Activated CD4-positive, CD25-positive, alpha-beta regulatory T cell treated with anti-CD3 and anti-CD28 coated beads, Interleukin-2, amount 50 U/mL, for 72 hours (primary cell): ENCODE measurements at places on chromosomes 4 and X.

DNA sequence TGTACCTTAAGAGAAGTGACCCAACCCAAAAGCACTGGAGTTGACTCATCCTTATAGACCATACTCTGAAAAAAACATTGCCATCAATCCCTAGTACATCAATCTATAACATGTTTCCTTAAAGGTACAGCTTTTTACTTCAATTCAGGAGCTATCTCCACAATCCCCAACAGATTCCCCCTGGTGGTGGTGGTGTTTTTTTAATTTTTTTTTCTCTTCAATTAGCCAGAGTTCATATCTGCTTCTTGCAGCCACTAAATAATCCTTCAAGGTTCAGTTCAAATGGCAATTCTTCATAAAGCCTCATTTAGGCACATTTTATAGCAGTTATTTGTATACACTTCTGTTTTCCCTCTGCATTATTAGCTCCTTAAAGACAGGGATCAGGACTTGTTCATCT lies 60.7 kb upstream of the KDR start:
- no peak for DNase-seq

GRCh38 chrX:155923200-155923599 lies 42.1 kb downstream of the VAMP7 start:
- DNase-seq: no peak

- DNase-seq: no peak
Measured at GRCh38 chr4:165185448-165185847, 21.9 kb upstream of the KLHL2 start.

GRCh38 chrX:41971346-41971745 lies 48.0 kb upstream of the CASK start:
- no peak for DNase-seq

DNA sequence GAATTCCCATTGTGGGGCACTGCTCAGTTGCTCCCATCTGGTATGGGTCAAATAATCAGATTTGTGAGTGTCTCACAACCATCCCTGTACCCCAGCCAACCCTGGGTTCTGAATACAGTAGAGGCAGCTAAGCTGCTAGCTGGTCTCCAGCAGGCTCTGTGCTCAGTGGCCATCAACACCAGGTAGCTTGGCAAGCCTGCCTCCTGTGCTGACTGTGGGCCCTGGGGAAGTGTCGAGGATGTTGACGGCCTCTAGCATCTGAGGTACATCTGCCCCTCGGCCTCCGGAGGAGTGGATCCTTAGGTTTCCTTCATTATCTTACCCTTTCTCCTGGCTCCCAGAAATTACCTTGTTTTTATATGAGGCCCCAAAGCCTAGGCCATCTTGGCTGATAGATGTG lies 13.3 kb downstream of the RNF4 start:
- DNase-seq: no peak

DNA sequence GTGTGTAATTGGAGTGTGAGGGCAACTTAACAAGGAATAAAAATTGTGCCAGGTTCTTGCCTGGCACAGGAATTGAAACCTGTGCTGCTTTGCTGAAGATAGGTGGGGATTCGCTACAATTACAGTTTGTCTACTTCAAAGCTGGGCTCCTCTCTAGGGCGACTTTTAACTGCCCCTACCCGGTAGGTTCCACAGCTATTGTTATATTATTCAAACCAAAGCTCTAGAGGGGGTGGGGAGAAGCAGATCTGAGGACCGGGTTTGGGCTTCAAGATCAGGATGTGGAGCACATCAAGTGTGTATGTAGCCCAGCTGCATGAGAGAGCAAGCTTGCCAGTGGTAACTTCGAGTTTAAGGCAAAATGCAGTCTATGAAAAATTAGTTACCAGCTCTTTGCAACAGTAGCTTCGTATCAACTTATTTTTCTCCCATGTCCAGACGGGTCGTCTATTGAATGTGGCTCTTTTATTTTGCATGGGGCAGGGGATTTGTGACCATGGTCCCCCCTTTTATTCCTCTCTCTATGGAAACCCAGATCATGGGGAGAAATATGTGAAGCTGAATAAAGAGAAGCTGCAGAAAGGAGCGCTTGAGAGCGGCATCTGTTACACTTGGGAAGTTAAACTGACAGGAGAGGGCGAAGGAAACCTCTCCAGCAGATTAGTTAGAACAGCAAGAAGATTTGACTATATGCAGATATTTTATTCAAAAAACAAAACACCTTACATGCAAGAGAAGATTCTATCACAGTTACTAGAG lies 3.2 kb upstream of the POU3F4 start:
- no peak for DNase-seq
